ENCODE measurements at places on chromosomes 6 and 20. TPM values are rescaled to one million over a fixed set of nuclear protein-coding genes. Genes with fewer than 3 reads are reported as not detected.

SCUBE3 gene
- 21.1 TPM for total RNA-seq

CRISP2 gene
- total RNA-seq, result not detected

GPX5 gene
- total RNA-seq, result not detected

PCIF1 gene
- 6.1 TPM for total RNA-seq

UST gene
- 14.4 TPM for total RNA-seq

MYMX gene
- not detected for total RNA-seq

PAX1 gene
- total RNA-seq, result not detected

ANKRD60 gene
- not detected for total RNA-seq

GCM1 gene
- not detected for total RNA-seq

KCNK5 gene
- not detected for total RNA-seq

CPXM1 gene
- total RNA-seq, result 0.83 TPM

RFX6 gene
- not detected for total RNA-seq

SPDEF gene
- total RNA-seq, result not detected

MICAL1 gene
- 28.6 TPM for total RNA-seq

OPRL1 gene
- 0.36 TPM for total RNA-seq

TINAG gene
- not detected for total RNA-seq

AVP gene
- total RNA-seq, result not detected

PCSK2 gene
- not detected for total RNA-seq

SLC17A1 gene
- total RNA-seq, result not detected

RRBP1 gene
- 90.2 TPM for total RNA-seq

RNF182 gene
- 6.4 TPM for total RNA-seq

TCFL5 gene
- total RNA-seq, result 8.3 TPM

ATAT1 gene
- 3.3 TPM for total RNA-seq

STMND1 gene
- not detected for total RNA-seq

CYP39A1 gene
- total RNA-seq, result not detected

CDSN gene
- not detected for total RNA-seq

SENP6 gene
- total RNA-seq, result 48.3 TPM

FUT9 gene
- total RNA-seq, result not detected

LGSN gene
- total RNA-seq, result not detected

WFDC2 gene
- not detected for total RNA-seq

PRSS35 gene
- 6.7 TPM for total RNA-seq

RNASET2 gene
- total RNA-seq, result 14.2 TPM

EXOC2 gene
- 37.3 TPM for total RNA-seq

KCNB1 gene
- total RNA-seq, result not detected

BPIFB2 gene
- total RNA-seq, result not detected

OR5V1 gene
- total RNA-seq, result not detected

GUCA1A gene
- under 0.01 TPM for total RNA-seq

FRK gene
- under 0.01 TPM for total RNA-seq

TMEM217 gene
- 1.4 TPM for total RNA-seq

SOBP gene
- total RNA-seq, result 1.1 TPM

DOK5 gene
- total RNA-seq, result 4.2 TPM

GTSF1L gene
- not detected for total RNA-seq

NRSN1 gene
- not detected for total RNA-seq

MAP1LC3A gene
- total RNA-seq, result 10.0 TPM

YIPF3 gene
- total RNA-seq, result 114 TPM

LY6G5C gene
- 0.18 TPM for total RNA-seq

PPIL6 gene
- total RNA-seq, result 0.18 TPM

C20orf141 gene
- not detected for total RNA-seq

PROKR2 gene
- not detected for total RNA-seq

MCHR2 gene
- not detected for total RNA-seq

MYLK4 gene
- under 0.01 TPM for total RNA-seq

SS18L1 gene
- 8.1 TPM for total RNA-seq

JPH2 gene
- total RNA-seq, result 0.83 TPM

MTFR2 gene
- 0.72 TPM for total RNA-seq

SLC22A7 gene
- total RNA-seq, result not detected
